ENCODE measurements at places on chromosomes 1 and 21.

GRCh38 chr21:46442938-46443337 is 15.8 kb upstream of the DIP2A start:
- no peak for DNase-seq

- DNase-seq: no peak
These were observed 123.9 kb upstream of the TMPRSS2 start for GRCh38 chr21:41631564-41632461.

GRCh38 chr1:89708751-89709375 is 75.9 kb downstream of the LRRC8C start:
- no peak for DNase-seq

GRCh38 chr1:203369666-203370065 is 18.7 kb upstream of the FMOD start:
- DNase-seq: no peak

DNA sequence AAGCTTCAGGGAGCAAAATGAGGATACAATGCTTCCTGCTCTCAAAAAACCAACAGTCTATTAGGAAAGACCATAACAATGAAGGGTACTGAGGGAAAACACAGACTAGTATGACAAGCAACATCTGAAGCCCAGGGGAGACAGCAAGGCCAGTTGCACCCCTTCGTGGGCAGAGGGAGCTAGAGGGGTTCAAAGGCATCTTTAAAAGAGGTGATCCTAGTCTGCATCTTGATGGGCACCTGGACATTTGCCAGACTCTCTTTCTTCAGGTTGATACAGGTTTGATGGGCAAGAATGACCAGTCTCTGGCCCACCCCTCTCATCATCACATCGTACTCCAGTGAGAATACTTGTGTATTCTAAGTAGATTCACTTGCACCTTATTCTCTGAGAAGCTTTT is 177.7 kb downstream of the VAV3 start:
- no peak for DNase-seq

DNA sequence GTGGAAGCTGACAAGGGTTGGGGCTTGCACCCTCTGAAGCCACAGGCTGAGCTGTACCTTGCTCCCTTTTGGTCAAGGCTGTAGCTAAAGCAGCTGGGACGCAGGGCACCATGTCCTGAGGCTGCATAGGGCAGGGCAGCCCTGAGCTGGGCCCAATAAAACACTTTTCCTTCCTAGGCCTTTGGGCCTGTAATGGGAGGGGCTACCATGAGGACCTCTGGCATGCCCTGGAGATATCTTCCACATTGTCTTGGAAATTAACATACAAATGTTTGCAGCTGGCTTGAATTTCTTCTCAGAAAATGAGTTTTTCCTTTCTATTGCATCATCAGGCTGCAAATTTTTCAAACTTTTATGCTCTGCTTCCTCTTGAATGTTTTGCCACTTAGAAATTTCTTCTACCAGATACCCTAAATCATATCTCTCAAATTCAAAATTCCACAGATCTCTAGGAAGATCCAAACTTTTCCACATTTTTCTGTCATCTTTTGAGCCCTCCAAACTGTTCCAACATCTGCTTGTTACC is 32.9 kb upstream of the TTLL7 start:
- no peak for DNase-seq

DNA sequence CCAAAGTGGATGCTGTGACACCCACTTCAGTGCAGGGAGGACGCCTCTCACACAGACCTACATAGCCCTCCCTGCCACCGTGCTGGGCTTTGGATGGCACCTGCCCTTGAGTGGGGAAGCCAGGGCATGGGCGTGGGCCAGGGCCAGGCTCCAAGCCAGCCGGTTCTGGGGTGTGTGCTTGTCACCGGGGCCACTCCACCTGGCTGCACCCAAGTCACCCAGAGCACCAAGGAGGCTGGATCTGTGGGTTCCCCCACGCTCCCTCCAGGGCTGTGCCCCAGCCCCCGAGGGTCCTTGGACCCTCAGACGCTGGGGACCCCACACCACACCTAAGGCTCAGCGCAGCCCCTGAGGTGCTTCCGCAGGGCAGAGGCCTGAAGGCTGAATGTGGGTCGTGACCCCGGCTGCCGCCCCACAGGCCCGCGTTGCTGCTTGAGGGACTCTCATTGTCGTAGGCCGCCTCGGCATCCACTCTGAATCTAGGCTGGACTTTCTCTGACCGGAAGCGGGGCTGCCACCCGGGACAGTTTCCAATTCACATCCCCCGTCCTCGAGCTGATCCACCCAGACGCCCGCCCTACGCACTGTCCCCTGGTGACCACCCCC is 1.5 kb downstream of the MXRA8 start:
- no peak for DNase-seq

GRCh38 chr1:226009650-226010044 is 10.5 kb upstream of the SDE2 start:
- no peak for DNase-seq

- no peak for DNase-seq
These were observed 338.0 kb downstream of the MATN1 start for GRCh38 chr1:30385246-30385995.

DNA sequence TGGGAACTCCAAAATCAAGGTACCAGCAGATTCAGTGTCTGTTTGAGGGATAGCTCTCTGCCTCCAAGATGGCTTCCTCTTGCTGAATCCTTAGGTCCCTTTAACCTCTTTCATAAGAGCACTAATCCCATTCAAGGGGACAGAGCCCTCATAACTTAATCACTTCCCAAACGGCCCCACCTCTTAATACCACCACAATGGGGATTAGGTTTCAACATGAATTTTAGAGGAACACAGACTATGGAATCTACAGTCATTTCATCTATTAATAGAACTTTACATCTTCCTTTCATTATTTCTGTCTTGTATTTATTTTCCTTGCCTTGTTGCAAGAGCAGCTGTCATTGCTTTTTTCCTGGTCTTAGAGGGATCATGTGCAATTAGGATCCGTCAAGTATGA is 30.3 kb downstream of the HOOK1 start:
- no peak for DNase-seq

- DNase-seq: no peak
These were observed 864.4 kb downstream of the USP25 start for GRCh38 chr21:16594191-16594590.

GRCh38 chr1:240888039-240888786 is 276.3 kb upstream of the GREM2 start:
- no peak for DNase-seq

- no peak for DNase-seq
These were observed 440.9 kb upstream of the ZRANB2 start for GRCh38 chr1:71521655-71522264.

- no peak for DNase-seq
These were observed 284.8 kb downstream of the HLX start for GRCh38 chr1:221164029-221164428.

DNA sequence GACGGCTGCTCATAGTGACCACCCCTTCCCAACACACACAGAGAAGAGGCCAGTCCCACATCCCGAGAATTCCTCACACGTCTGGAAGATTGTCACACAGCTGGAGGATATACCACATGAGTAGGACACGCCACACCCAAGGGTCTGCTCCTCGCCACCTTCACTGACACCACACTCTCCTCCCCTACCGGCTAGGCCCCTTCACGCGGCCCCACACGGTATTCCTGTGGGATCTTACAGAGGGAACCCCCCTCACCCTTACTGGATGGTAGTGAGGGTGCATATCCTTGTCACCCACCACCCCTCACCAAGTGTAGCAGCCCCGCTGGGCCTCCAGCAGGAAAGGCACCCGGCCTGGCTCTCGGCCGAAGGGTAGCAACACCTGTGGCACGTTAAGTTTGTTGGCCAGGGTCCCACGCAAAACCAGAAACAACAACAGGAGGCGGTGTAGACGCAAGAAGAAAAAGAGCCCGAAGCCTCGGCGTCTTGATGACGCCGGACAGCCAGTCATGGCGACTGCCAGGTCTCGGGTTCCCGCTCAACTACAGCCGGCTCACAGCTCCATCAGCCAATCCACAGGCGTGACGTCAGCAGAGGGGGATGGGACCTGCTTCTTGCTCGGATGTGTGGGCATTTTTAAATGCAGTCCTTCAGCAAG is at the start of gene NUP210L:
Gene NUP210L (minus strand): TSS at position 540 of the 658 bp plus-strand sequence.
- no peak for DNase-seq

DNA sequence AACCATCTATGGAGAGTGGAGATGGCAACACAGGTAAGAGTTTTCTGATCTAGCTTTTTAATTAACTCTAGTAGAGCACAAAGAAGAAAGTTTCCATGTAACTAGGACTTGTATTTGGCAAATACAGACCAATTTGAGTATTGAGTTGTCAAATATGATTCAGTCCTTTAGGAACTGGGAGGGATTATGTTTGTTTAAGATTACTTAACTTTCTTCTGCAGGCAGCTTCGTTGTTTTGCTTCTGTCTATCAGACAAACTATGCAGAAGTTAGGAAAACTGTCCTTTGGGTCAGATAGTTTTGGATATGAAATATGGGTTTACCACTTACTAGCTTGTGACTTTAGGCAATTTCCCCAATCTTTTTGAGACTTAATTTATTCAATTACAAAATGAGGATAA is 111.8 kb downstream of the POU2F1 start:
- DNase-seq: no peak

DNA sequence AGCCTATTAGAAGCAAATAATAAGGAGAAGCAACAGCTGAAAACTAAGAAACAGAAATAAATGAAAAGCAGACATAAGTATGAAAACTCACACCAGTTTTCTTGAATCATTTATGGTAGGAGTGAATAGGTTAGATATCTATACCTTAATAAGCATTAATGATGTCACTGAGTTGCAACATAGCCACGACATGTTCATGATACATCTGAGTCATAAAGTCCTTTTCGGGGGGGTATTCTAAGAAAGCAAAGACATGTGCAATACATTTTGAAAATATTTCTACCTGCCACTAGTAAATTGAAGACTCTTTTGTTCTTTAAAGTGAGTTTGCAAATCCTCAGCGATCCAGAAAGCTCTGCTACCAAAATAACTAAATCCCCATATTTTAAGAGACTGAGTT is 7.2 kb downstream of the CD34 start:
- no peak for DNase-seq

DNA sequence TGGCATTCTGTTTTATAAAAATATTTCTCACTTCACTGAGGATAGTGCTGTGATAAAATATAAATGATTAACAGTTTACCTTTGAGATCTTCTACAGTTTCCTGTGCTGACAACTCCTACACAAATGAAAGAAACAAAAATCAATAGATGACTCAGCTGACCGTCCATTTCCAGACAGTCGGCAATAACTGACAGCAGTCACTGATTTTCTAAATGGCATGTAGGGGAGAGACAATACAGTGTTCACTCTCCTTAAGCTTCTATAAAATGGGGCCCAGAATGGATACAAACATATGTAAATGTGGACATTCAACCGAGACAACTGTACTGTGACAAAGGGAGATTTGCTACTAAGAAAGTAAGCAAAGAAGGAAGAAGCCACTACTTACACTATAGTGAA is 34.3 kb downstream of the PCNX2 start:
- no peak for DNase-seq

DNA sequence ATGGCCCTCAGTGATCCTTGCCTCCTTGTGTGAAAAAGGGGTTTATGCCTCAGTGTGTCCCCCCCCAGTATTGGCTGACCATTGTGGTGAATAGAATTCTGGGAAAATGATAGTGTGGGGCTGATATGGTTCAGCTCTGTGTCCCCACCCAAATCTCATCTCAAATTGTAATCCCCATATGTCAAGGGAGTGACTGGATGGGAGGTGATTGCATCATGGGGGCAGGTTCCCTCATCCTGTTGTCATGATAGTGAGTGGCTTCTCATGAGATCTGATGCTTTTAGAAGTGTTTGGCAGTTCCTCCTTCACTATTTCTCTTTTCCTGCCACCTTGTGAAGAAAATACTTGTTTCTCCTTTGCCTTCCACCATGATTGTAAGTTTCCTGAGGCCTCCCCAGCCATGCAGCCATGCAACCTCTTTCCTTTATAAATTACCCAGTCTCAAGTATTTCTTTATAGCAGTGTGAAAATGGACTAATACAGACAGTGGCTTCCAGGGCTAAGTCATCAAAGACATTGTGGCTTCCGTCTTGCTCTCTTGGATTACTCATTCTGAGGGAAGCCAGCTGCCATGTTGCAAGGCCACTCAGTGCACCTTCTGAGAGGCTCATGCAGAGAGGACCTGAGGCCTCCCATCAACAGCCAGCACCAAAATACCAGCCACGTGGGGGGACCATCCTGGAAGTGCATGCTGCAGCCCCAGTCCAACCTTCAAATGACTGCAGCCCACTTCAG is 40.6 kb upstream of the SOD1 start:
- DNase-seq: no peak

DNA sequence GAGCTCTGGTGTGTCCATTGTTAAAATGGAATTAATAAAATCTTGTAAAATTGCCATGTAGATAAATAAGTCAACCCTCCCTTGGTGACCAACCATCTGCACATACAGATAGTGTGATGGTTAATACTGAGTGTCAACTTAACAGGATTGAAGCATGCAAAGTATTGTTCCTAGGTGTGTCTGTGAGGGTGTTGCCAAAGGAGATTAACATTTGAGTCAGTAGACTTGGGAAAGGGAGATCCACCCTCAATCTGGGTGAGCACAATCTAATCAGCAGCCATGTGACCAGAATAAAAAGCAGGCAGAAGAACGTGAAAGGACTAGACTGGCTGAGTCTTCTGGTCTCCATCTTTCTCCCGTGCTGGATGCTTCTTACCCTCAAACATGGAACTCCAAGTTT is 174.8 kb downstream of the LTN1 start:
- DNase-seq: no peak

DNA sequence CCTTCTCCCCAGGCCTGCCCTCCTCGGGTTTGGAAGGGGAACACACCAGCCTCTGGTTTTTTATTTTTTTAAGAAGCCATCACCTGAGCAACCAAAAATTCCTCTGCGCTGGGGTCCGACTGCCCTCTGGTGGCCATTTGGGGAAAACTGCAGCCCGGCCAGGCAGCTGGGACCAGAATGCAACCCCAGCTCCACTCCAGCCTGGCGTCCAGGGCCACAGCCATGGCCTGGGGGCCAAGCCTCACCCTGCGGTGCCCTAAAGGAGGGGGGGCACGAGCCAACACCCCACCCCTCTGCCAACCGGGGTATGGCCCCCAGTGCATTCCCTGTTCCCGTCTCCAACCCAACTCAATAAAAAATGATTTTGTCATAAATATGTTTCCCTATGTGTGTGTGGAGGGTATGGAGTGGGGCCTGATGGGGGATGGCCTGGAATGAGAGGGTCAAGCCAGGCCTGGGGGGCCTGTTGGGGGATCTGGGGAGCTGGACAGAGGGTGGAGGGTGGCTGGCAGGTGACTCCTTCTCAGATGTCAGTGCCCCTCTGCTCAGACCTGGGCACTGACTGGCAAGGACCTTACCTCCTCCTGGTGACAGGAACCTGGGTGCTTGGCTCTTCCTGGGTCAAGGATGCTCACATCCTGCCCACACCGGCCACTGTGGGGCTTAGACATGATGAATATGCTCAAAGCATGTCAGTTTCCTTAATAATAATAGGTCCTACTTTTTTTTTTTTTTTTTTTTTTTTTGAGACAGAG is 3.2 kb downstream of the GPR3 start:
- DNase-seq: peak; percentile 74
